ENCODE measurements at places on chromosomes 12 and 14.

GRCh38 chr14:100022772-100023451, 42.3 kb upstream of the EVL start:
- DNase-seq = peak; percentile 76

- DNase-seq = no peak
These were observed 62.2 kb downstream of the KIF26A start for GRCh38 chr14:104200591-104200990.

GRCh38 chr12:78121969-78122610, 291.4 kb downstream of the NAV3 start:
- no peak for DNase-seq

GRCh38 chr14:51520087-51520486, 131.6 kb upstream of the FRMD6 start:
- DNase-seq = peak; percentile 28

DNA sequence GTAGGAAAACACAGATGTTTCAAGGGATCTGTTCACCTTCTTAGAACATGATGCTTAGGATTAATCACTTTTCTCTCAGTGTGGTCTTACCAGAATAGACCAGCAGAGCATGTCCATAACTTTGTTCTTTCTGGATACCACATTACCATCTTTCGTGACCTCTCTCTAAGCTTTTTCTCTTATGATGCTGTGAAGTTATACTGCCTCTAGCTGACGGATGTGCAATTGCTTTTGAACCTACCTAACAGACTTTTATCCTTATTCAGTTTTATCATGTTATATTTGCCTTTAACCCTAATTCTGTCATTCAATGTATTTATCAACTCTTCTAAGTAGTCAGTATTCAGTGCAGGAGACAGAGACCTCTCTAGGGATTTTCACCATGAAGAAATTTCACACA, 246.7 kb downstream of the DACT1 start:
- DNase-seq = no peak

- peak; percentile 70 for DNase-seq
These were observed at the start of gene DGLUCY for GRCh38 chr14:91113829-91114078. TSS of gene DGLUCY (plus strand) at chr14:91114073. CDS start at chr14:91160295, 46,222 bp downstream.

GRCh38 chr14:103016071-103016470, 41.3 kb downstream of the CDC42BPB start:
- DNase-seq = no peak

DNA sequence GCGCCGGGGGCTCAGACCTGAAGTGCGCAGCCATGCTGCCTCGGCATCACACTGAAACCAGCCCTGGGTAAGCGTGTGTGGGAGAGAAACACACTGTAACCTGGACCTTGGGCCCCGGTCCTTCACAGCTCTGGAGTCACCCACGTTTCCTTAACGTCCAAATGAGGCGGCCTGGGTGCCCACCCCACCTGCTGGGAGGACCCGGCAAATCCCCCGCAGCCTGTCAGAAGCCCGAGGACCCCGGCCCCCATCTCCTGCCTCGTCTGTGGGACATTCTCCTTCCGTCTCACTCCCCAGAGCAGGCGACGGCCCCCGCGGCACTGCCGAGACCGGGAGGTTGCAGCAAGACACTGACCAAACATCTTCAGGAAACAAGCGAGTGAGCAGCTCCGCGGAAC, 66.5 kb upstream of the GALNT9 start:
- DNase-seq = no peak

- no peak for DNase-seq
These were observed 201.9 kb downstream of the DAD1 start for GRCh38 chr14:22386924-22387775.

DNA sequence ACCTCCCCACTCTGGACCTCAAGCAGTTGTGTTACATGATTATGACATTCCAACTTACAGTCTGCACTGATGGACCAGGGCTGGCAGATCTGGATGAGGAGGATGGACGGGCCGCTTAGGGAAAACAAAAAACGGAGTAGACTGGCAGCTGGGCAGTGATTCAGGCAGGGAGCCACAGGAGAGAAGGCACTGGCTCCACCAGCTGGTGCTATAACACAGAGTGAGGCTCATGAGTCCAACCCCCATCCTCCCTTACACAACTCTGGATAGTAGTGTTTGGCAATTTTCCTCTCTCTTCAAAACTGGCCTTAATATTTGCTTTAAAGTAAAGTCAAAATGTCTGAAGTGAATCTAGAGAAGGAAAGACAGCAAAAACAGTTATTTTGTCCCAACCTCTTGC, 9.7 kb upstream of the RIC8B start:
- DNase-seq = peak; percentile 21

- no peak for DNase-seq
These were observed 33.7 kb upstream of the KTN1 start for GRCh38 chr14:55546212-55546874.

GRCh38 chr12:106769546-106769945, 4.9 kb upstream of the RIC8B start:
- no peak for DNase-seq

- no peak for DNase-seq
These were observed 4.5 kb downstream of the MYBPC1 start for GRCh38 chr12:101599311-101599710.

DNA sequence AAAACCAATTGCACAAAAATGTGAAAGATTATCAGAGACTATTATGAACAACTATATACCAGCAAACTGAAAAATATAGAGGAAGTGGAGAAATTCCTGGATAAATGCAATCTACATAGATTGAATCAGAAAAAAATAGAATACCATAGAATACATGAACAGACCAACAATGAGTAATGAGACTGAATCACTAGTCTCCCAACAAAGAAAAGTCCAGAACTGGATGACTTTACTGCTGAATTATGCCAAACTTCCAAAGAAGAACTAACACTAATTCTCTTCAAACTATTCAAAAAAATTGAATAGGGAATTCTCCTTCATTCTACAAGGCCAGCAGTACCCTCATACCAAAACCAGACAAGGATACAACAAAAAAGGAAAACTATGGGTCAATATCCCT, 60.6 kb downstream of the GUCY2C start:
- DNase-seq = no peak

DNA sequence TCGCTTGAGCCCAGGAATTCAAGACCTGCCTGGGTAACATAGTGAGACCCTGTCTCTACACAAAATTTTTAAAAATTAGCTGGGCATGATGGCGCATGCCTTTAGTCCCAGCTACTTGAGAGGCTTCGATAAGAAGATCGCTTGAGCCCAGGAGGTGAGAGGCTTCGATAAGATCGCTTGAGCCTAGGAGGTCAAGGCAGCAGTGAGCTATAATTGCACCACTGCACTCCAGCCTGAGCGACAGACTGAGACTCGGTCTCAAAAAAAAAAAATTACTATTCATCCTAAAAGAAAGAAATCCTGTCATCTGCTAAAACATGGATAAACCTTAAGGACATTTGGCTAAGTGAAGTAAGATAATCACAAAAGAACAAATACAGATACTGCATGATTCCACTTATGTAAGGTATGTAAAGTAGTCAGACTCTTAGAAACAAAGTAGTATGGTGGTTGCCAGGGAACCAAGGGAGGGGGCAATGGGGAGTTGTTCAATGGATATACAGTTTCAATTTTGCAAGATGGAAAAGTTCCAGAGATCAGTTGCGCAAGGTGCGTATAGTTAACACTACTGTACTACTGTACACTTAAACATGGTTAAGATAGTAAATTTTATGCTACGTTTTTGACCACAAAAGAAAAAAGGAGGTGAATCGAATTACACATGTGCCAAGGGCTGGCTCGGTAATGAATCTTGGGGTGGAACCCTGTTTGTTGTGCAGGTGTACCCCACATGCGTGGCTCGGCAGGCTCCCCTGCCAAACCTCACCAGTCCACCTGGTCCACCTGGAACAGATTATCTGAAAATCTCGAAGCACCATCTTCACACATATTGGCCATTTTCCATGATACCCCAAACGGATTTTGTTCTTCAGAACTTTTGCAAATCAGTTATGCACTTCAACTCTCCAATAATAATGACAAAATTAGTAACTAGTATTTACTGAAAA, 18.3 kb upstream of the ATP2A2 start:
- no peak for DNase-seq

DNA sequence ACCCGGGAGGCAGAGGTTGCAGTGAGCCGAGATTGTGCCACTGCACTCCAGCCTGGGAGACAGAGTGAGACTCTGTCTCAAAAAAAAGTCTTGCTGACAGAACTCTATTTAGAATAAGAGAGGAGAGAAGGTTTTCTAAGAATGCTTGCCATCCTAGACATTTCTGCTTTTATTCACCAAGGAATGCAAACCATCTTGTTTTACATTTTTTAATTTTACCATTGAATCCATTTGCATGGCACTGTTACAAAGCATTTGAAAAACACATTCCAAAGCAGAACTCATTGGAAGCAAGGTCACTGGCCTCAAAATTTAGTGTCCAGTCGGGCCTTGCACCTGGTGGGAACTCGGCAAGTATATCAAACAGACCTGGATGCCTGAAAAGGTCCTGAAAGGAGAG, 44.2 kb upstream of the RASSF3 start:
- DNase-seq = no peak

DNA sequence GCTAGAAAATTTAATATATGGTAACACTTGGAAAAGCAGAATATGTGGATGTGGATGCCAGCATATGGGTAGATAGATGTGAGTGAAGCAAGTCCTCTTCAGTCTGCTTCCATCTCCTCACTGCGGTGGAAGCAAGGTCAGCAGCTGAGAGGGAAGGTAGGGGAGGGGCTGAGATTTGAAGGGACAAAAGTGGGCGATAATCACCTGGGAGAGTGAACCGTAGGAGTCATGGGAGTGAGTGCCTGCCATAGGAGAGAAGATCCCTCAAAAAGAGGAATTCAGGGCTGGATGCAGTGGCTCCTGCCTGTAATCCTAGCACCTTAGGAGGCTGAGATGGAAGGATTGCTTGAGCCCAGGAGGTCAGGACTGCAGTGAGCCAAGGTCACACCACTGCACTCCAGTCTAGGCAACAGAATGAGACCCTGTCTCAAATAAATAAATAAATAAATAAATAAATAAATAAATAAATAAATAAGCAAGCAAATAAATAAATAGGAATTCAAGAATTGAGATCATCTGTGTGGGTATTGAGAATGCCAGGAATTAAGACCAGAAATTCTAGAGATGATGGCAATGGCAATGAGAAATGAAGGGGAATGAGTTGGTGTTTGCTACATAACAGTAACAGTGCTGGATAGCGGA, 123.4 kb downstream of the BICD1 start:
- DNase-seq = no peak

DNA sequence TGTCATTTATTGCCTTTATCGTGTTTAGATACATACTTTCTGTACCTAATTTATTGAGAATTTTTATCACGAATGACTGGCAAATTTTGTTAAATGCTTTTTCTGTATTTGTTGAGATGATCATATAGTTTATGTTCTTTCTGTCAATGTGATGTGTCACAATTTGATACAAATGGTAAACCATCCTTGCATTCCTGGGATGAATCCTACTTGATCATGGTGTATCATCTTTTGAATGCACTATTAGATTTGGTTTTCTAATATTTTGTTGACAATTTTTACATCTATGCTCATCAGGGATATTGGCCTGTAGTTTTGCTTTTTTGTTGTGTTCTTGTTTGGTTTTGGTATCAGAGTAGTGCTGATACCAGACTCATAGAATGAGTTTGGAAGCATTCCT, 185.1 kb downstream of the NUBPL start:
- no peak for DNase-seq

GRCh38 chr12:132525833-132526455, 36.0 kb downstream of the FBRSL1 start:
- no peak for DNase-seq

DNA sequence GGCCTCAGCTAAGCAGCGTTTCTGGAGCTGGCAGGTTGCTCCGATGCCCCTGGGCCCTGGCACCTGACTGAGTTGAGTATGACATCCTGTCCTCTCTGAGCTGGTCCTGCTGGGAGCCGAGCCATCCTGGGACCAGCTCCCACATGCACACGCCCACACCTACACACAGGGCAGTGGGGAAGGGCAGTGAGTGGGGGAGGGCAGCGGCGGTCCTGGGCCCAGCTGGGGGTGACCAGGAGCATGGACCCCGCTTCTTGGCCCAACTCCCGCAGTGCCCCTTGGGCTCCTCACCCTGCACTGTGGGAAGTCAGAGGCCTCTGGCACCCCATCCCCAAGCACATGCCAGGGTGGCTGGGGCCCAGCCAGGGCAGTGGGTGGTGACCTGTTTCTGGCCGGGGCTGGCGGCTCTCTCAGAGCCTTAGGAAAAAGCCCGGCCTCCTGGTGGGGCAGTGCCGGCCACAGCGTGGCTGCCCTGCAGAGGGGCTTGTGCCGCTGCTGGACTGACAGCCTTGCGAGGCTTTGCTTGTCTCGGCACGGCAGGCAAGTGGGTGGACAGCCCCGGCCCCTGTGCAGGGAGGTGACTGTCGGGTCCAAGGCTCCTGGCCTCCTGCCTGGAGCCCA, 5.9 kb upstream of the CRIP2 start:
- DNase-seq = no peak

DNA sequence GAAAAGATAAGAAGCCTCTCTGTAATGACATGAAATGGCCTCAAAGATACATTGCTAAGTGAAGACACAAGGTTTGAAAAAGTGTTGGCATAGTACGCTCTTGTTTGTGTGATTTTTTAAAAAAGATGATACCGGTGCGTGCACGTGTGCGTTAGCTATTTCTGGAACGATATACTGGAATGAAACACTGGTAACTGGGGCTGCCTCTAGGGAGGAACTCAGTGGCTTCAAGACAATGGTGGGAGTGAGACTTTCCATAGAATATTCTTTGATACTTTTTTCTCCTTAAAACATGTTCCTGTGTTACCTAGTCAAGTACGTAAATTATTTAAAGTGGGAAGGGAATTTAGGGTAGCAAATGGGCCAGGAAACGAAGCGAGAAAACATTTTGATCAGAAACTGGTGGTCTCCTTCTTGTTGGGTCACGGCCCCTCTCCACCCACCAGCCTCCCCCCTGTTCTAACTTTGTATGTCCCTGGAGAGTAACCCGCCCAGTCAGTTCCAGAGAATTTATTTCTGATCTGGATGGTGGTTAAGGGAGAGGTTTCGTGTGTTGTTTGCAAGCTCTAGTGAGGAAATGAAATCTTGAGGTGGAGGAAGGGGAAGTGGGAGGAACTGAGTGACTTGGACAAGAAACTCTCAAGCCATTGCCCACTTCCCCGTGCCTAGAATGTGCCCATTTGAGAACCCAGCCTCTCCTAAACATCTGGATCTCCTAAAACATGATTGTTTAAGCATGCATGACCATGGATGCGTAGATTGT, 6.6 kb downstream of the FGF6 start:
- no peak for DNase-seq
